ENCODE measurements at places on chromosomes 16 and 17. TPM values are rescaled to one million over a fixed set of nuclear protein-coding genes. Genes with fewer than 3 reads are reported as not detected.

The SOCS7 gene
- 19.1 TPM for total RNA-seq

The TNRC6C gene
- total RNA-seq, result 30.3 TPM

The SMURF2 gene
- 60.8 TPM for total RNA-seq

The KRTAP4-3 gene
- not detected for total RNA-seq

The RAB26 gene
- 1.0 TPM for total RNA-seq

The ATP2C2 gene
- total RNA-seq, result 0.13 TPM

The VAT1L gene
- 0.89 TPM for total RNA-seq

The SSTR5 gene
- not detected for total RNA-seq

The KRTAP1-5 gene
- total RNA-seq, result not detected

The ITGB3 gene
- total RNA-seq, result 50.5 TPM

The LRRC37A gene
- total RNA-seq, result 3.2 TPM

The NPIPB2 gene
- 5.9 TPM for total RNA-seq

The FZD2 gene
- 1.6 TPM for total RNA-seq

The FAM20A gene
- total RNA-seq, result 13.7 TPM

The MYCBPAP gene
- 0.27 TPM for total RNA-seq

The GCGR gene
- total RNA-seq, result not detected

The PRCD gene
- total RNA-seq, result 0.57 TPM

The NGFR gene
- total RNA-seq, result 20.6 TPM

The RNF167 gene
- total RNA-seq, result 98.8 TPM

The ABI3 gene
- total RNA-seq, result 6.6 TPM

The CLEC19A gene
- total RNA-seq, result not detected

The RAB11FIP3 gene
- 47.4 TPM for total RNA-seq

The RNF43 gene
- not detected for total RNA-seq

The JUP gene
- 30.8 TPM for total RNA-seq

The RUNDC3A gene
- total RNA-seq, result 0.69 TPM

The KRTAP4-16 gene
- total RNA-seq, result not detected

The VAC14 gene
- 23.5 TPM for total RNA-seq

The TIGD7 gene
- total RNA-seq, result 6.5 TPM

The CHMP6 gene
- 17.6 TPM for total RNA-seq

The C16orf92 gene
- total RNA-seq, result not detected

The SLC22A31 gene
- not detected for total RNA-seq

The OR3A2 gene
- total RNA-seq, result 0.78 TPM

The CDK3 gene
- 5.6 TPM for total RNA-seq

The ANKRD40CL gene
- not detected for total RNA-seq

The CTRB2 gene
- total RNA-seq, result not detected

The IGF2BP1 gene
- 0.04 TPM for total RNA-seq

The PRR29 gene
- total RNA-seq, result 0.23 TPM

The CDH8 gene
- 1.2 TPM for total RNA-seq

The TPSG1 gene
- 0.31 TPM for total RNA-seq

The SLFN12L gene
- total RNA-seq, result 1.9 TPM

The KRTAP9-8 gene
- total RNA-seq, result not detected

The SYNGR3 gene
- 1.2 TPM for total RNA-seq

The USP43 gene
- total RNA-seq, result not detected
